WTC11 (cell line): ENCODE measurements at places on chromosomes 5 and 9. TPM values are rescaled to one million over a fixed set of nuclear protein-coding genes. Genes with fewer than 3 reads are reported as not detected.

SEMA5A gene
- total RNA-seq = 9.3 to 14.3 TPM (median 11.8 TPM) in 3 replicates

PCDHGA5 gene
- 2.0 to 2.5 TPM (median 2.4 TPM) in 3 replicates for total RNA-seq

SLC6A18 gene
- not detected in 3 replicates for total RNA-seq

PCDHA2 gene
- total RNA-seq = 2.0 to 2.4 TPM (median 2.1 TPM) in 3 replicates

PCDHGA9 gene
- total RNA-seq = 1.9 to 2.9 TPM (median 2.3 TPM) in 3 replicates

FBXL7 gene
- total RNA-seq = 13.8 to 15.9 TPM (median 14.4 TPM) in 3 replicates

PDE8B gene
- total RNA-seq = 0.31 to 0.62 TPM (median 0.53 TPM) in 3 replicates

DNA sequence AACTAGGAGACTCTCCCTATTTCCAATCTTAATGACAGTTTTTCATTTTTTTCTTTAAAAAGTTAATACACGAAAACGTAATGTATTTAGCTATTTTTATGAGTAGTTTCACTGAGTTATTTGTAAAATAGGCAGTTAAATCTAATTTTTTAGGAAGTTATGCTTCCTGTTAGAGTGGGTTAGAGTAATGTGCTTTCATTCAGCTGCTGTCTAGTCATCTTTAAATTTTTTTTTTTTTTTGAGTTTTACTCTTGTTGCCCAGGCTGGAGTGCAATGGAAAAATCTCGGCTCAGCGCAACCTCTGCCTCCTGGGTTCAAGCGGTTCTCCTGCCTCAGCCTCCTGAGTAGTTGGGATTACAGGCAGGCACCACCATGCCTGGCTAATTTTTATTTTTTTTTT lies 34.0 kb downstream of the CDC42SE2 start:
- DNase-seq = no peak

GRCh38 chr9:20996809-20997208 lies 34.6 kb downstream of the HACD4 start:
- no peak for DNase-seq

DNA sequence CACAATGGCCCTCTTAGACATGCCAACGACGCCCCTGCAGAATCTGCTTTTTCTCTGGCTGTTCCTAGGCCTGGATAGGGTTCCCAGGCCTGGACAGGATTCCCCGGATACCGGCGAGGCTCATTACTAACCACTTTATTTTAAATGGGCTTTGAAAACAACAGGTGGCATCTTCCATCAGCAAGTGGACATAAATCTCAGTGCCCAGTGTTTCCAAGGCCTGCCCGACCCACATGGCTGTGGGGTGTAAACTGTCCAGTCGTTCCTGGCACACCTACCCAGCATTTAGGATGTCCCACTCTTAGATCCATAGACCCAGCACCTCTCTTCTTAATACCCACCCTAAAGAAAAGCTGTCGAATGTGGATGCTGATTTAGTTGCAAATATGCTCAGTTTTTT lies 896 bp downstream of the CMBL start:
- DNase-seq = no peak

DNA sequence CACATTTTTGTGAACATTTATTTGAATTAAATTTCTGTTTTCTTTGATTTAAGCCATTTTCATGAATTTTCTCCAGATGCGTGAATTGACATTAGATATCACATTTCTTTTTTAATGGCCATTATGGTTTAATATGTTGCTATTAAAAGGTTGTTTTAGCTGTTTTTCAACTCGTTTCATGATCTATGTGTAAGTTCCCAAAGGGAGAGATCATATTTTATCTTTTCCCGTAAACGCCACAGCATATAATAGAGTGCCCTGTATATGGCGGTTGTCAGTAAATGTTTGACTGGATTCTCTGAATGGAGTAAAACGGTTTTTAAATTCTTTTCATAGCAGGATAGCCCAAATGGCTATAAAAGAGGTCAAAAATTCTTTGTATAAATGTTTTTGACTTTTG lies 35.8 kb downstream of the ZCCHC7 start:
- DNase-seq = no peak

DNA sequence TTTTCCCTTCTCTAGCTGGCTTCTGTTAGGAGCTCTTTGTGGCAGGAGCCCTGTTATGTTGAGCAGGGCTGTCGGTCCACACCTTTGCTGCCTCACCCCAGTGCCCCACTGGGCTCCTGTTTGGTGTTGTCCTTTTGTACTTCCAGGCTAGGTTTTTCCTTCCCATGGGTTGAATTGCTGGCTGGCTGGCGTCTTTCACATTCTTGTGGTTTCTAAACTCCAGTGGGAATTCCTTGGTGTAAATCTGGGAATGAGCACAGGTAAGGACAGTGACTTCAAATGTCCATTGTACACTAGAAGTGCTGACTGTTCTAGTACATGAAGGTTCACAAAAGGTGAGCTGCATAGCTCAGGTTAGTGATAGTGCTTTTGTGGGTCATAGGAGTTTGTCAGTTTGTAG lies 30.4 kb downstream of the RASGRF2 start:
- DNase-seq = no peak

DNA sequence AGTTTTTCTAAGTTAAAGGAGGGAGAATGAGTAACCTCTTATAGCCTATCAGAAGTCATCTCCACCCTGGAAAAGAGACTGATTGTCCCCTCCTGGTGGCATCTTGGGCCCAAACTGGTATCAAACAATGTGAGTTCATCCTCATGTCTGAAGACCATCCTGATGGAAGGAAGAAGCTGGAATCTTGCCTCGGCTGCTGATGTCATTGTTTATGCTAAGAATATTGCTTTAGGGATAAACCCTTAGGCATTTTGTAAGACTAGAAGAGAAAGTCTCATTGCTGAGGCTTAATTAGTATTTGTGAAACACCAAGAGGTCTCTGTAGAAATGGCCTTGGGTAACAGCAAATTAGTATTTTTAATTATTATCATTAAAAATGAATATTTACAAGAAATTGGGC lies 65.7 kb upstream of the KCNN2 start:
- DNase-seq = no peak

DNA sequence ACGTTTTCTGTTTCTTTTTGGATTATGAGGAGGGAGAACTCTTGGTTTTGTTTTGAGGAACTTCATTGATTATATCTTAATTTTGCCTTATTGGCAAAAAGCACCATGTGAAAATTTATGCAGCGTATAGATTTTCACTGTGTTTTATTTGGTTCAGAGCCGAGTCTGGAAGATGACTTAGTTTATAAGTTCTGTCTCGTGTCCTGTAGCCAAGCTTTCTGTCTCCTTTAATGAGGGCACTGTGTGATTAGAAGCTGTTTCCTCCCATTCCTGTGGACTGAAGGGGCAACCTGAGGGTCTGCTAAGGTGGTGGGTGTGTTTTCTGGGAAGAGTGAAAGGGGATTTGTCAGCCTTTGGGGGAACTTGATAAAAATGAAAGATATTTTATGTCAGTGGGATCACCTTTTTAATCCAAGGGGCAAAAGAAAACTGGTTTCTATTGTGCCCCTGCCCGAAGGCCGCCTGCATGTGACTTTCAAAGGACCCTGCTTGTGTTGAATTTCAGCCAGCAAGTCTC lies 262.1 kb downstream of the FANCC start:
- no peak for DNase-seq

DNA sequence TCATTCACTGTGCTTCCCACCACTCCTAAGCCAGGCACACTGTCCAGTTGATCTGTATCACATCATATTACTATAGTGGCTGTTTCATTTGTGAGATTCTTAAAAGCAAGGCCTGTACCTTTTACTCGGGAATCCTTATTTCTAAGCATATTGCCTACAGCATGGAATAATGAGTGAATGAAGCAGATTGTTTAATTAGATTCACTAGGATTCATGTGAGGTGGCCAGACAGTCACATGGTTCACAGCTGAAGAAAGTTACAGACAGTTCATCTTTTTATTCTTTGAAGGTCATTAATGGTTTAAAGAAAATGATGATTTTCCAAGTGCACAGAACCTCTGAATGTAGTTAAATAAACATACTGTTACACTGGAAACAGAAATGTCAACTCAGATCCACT lies 24.3 kb upstream of the SEMA6A start:
- DNase-seq = no peak

GRCh38 chr5:179273073-179273435 lies 72.2 kb downstream of the ADAMTS2 start:
- DNase-seq = no peak

- no peak for DNase-seq
Measured at GRCh38 chr9:29740518-29740917, 2167.2 kb upstream of the C9orf72 start.

- DNase-seq = no peak
Measured at GRCh38 chr9:99677281-99677680, 144.4 kb upstream of the NR4A3 start.

DNA sequence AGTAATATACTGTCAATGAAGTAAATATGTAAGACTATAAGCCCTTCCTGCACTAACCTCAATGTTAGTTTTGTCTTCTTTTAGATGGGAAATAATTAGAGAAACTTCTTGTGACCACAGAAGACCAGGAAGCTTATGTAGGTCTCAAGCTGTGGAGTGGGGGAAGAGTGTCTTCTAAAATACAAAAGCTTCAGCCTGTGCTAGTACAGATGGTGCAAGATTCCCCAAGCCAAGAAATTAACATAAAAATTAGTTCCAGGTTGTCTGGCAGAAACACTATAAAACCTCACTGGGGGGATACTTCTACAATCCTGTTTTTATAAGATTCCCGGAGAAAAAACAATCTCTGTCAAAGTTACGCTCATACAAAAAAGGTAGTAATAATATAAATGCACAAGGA lies 103.6 kb downstream of the FNBP1 start:
- no peak for DNase-seq

GRCh38 chr5:84088996-84089395 lies 295.7 kb downstream of the EDIL3 start:
- DNase-seq = no peak

DNA sequence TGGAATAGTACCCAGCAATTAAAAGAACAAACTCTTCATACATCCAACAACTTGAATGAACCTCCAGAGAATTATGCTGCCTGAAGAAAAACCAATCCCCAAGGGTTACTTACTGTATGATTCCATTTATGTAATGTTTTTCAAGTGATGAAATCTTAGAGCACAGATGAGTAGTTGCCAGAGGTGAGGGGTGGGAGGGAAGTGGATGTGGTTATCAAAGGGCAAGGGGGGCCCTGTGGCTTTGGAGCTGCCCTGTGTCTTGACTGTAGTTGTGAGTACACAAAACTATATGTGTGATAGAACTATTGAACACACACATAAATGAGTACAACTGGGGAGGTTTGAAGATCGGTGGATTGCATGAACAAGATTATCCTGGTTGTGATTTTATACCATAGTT lies 115.8 kb upstream of the SLC25A48 start:
- DNase-seq = no peak

DNA sequence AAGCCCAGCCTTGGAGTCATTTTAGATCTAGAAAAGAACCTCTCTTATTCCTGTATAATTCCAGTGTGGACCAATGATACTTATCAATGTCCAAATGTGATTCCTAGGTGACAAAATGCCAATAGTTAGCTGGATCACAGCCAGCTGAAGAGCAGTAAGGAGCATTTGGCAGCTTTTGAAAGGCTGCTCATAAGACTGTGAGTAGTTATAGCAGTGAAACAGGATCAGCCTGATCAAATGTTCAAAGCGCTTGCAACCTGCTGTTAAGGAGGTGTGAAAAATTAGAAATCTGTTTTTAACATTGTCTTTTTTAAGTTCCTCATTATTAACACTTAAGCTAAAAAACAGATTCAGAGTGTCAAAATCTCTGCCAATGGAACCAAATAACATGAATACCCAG lies 85.1 kb downstream of the SSBP2 start:
- no peak for DNase-seq
